ENCODE measurements at places on chromosomes 13 and 19. TPM values are rescaled to one million over a fixed set of nuclear protein-coding genes. Genes with fewer than 3 reads are reported as not detected.

Gene KLK6
- total RNA-seq: not detected

Gene CRLF1
- total RNA-seq: not detected

Gene PLPP2
- total RNA-seq: 0.24 TPM

DNA sequence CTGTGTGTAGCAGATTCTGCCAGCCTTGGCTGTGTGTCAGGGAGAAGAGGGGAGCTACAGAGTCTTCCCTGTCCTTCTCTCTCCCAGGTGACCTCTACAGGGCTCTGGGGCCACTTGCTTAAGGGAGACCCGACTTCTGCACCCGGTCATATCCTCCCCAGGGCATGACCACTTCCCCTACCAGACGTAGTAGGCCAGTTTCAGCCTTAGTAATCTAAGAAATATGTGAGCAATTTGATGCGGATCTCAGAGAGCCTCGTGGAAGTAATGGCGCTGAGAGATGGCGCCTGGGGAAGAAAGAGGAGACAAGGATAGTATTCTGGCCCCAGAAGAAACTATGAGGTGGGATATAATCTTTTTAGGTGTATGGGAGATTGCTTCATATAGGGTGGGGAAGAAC, 41.9 kb downstream of the NFIX start:
- DNase-seq: no peak

GRCh38 chr13:23069566-23069965, 111.2 kb upstream of the SGCG start:
- no peak for DNase-seq

GRCh38 chr19:35498220-35498619, 8.0 kb upstream of the KRTDAP start:
- DNase-seq: no peak

GRCh38 chr13:50871405-50871804, 27.9 kb upstream of the DLEU7 start:
- no peak for DNase-seq

DNA sequence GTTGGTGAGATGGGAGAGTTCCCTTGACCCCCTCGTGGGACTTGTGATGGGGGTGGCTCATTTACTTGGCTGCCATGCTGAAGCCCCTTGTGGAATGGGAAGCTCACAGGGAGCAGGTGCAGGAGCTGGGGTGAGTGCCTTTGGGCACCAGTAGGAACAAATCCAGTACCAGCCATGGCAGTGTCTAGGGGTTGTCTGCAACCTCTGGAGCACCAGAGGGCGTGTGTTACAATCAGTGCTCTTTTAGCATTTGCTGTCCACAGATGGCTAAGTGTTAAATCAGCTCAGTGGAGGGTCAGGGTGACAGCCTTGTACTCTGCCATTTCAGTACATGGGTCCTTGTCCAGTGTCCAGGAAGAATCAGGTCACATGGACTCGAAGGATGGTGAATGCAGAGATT, 75.6 kb downstream of the ATP8A2 start:
- no peak for DNase-seq

DNA sequence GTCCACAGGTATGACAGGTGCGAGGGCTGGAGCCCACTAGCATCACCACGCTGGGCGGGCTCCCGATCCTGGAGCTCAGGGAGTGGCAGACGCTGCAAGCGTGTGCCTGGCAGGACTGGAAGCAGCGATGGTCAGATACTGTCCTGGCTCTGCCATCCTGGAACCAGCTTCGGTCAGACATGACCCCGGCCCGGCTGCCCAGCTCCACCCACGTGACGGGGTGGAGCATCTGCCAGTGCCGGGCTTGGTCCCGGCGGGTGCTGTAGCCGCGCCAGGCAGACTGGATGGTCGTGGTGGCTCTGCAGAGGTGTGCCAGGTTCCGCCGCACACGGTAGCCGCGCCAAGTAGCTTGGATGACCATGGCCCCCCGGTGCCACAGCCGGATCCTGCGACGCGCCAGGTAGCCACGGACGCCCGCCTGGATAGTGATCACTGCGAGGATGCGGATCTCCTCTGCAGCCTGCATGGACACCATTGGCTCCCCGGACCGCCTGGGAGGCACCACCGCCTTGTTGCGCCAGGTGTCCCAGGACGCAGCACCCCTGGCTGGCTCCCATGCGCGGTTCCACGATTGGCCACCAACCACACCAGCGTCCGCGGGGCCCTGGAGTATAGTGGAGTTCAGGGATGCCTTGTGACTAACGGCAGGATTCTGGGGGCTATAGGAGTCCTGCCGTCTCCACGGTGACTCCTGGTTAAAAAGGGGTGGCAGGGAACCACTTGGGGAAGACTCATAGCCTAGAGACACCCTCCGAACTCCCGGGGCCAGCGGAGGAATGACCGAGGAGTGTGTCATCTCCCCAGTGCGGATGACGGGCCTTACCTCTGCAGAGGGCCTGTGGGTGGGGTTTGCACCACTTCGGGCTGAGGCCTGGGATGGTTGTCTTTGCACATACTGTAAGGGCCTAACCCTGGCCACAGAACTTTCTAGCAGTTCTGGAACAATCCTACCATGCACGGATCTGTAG, 16.5 kb downstream of the IQCN start:
- no peak for DNase-seq

DNA sequence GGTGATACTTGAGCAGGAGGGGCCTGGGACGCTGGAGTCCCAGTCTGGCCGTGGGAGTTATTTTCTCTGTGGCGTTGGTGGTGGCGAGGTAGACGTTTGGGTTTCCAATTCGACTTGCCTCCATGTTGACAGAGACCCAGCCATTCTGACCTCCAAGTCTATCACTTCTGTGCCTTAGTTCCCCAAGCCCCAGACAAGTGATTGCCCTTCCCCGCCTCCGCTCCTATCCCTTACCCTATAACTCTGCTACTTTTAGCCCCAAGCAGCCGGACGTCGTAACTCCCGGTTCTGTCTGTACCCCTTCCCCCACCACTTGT, 549 bp downstream of the TIMM50 start:
- DNase-seq: no peak

Measured in CD8-positive, alpha-beta T cell (primary cell).